Stimulated activated CD8-positive, alpha-beta memory T cell treated with anti-CD3 and anti-CD28 coated beads, Interleukin-2, amount 100 ng/mL, for 48 hours (primary cell): ENCODE measurements at places on chromosomes 5 and 9.

DNA sequence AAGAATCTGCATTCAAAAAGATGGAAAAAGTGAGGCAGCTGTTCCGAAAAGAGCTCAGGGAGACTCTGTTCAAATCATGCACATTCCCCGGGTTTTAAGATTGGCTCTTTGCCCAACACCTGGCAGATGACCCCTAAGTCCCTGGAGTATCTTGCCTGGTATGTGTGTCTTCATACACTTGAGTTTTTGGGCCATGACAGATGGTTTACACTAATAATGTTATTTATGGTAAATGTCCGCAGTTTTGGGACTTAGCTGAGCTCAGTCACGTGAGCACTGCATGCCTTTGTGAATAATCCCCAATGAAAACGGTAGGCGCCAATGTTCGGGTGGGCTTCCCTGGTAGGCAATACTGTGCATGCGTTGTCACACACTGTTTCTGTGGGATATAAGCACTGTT, 316.1 kb downstream of the PRDM9 start:
- DNase-seq, result no peak

DNA sequence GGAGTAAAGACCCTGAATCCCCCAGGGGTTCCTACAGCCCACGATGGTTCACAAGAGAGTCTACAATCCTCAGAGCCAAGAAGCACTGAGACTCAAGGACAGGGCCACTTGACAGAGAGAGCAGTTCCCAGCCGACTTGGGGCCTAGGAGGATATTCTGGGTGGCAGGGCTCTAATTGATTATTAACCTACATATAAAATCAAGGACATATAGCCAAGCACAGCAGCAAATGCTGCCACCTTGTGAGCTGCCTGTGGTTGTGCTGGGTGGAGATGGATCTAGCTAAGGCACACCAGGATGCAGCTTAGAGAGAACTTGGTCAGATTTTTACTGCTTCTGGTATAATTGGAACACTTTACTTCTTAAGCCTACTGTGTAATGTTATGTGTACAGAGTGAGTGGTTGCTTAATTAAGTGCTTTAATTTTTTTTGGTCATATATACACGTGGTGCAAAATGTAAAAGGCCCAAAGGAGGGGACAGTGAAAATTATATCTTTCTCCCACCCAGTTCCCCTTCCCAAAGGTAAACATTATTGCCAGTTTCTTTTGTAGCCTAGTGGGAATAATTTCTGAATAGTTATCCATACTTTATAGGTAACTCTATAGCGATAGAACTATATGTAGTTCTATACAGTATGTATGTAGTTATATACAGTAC, 78.8 kb downstream of the F2RL2 start:
- DNase-seq, result no peak

DNA sequence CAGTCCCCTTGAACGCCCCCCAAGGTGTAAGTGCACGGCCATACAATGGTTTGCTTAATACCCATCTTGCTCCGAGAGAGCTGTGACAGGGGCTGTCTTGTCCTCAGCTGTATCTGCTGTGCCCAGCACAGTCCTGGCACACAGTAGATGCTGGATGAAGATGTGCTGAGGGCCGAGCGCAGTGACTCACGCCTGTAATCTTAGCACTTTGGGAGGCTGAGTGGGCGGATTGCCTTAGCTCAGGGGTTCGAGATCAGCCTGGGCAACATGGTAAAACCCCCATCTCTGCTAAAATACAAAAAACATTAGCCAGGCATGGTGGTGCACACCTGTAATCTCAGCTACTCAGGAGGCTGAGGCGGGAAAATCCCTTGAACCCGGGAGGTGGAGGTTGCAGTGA, 53.6 kb downstream of the C9orf50 start:
- no peak for DNase-seq

DNA sequence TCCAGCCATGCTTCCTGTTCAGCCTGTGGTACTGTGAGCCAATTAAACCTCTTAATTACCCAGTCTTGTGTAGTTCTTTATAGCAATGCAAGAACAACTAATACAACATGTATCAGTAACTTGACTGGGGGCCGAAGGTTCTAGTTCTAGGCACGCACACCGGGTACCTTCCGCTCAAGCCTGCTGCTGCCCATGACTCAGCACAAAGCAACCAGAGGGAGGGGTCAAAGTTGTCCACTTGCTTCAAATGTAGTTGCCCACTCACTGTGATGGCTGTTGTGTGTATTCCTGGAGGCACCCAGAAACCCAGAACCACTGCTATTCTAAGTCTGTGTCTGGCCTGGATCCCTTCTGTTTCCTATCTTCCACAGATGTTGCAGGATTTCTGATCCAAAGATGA, 222.6 kb downstream of the FRMD3 start:
- no peak for DNase-seq

- DNase-seq, result no peak
These were observed 385.0 kb downstream of the EFNA5 start for GRCh38 chr5:107285772-107286171.

- no peak for DNase-seq
These were observed 435.5 kb downstream of the SLCO4C1 start for GRCh38 chr5:101860563-101860962.

DNA sequence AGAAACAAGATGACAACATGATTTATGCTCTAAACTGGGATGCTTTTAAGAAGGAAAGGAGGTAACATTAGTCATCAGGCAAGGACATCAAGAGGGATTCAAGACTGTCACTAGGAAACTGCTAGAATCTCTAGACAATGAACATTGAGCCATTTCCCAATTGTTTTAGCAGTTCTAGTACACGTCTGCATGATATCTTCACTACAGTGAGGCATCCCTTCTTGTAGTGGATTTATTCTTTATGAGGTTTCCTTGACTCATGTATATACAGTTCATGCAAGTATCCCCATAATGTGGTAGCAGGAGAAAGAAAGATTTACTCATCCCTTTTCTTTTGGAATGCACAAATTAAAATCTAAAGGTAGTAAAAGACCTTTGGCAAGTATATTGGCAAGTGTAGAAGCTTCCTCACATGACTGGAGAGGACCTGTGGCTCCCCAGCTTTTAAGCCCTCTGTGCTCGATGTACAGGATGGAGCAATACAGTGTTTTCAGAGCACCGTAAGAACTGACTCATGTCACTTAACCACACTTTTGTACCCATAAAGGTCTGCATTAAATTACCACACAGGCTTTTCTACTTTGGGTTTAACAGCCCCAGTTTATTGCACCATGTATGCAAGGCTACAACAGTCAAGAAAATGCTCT, 335.9 kb downstream of the SEMA5A start:
- no peak for DNase-seq

DNA sequence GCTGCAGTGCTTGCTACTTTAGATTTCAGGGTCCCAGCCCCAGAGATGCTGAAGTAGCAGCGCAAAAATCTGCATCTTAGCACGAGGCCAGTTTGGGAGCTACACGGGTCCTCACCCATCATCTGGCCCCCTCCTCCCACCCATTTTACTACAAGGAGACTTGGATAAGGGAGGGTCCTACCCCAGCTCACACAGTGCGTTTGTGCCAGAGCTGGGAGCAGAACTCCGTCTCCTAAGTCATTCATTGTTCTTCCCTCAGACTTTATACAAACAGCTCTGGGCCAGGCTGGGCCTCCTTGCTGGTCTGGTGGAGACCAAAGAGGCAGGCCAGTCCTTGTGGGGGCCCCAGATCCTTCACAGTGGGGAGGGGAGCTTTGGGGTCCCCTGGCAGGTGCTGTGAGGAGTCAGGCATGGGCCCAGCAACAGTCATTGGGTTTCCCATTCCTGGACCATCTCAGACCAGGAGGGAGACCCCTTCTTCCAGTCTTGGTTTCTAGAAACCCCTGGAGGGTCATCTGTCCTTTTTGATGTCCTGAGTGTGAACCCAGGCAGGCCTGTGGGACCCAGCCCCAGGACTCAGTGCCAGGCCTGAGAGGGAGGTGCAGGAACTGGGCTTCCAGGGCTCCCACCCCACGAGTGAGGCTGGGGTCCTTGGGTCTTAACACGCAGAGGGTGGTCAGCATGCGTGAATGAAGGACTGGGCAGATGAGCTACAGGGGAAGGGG, 2.3 kb upstream of the IL17B start:
- no peak for DNase-seq

GRCh38 chr9:89814340-89815040, 209.7 kb downstream of the GADD45G start:
- DNase-seq, result no peak

GRCh38 chr5:117131048-117131679, 556.5 kb upstream of the SEMA6A start:
- no peak for DNase-seq

- no peak for DNase-seq
These were observed 10.8 kb upstream of the FOXD1 start for GRCh38 chr5:73459366-73459765.

- no peak for DNase-seq
These were observed 67.9 kb upstream of the PRR16 start for GRCh38 chr5:120396186-120396585.

DNA sequence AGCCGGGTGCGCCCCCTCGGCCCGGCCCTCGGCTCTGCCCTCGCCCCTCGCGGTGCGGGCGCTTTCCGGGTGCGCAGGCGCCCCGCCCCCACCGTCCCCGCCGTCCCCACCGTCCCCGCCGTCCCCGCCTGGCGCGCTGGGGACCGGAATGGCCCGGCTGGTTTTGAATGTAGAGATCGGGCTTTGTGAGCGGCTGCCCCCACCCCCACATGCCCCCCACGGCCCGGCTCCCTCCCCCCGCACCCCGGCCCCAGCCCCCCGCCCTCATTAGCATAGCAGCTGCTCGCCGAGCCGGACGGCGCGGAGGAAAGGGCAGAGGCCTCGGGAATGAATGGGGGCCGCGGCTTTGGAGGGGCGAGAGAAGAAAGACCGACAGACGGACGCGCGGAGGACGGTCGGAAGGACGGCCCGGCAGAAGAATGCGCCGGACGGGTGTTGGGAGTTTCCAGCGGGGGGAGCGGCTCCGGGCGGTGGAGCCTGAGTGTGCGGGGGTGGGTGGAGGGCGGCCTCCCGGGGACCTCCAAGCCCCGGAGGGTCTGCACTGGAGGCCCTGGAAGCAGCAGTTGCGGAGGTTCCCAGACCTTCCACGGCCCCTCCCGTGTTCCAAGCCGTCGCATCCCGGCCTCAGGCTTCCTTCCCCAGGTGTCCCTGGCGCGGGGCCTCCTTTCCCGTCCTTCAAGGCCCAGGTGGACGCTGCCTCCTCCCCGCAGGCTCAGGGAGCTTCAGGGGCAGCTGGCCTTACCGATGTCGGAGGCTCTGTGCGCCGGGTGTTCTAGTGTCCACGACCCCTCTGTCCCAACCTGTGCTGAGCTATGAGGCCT, 6.0 kb downstream of the NRARP start:
- DNase-seq, result no peak

DNA sequence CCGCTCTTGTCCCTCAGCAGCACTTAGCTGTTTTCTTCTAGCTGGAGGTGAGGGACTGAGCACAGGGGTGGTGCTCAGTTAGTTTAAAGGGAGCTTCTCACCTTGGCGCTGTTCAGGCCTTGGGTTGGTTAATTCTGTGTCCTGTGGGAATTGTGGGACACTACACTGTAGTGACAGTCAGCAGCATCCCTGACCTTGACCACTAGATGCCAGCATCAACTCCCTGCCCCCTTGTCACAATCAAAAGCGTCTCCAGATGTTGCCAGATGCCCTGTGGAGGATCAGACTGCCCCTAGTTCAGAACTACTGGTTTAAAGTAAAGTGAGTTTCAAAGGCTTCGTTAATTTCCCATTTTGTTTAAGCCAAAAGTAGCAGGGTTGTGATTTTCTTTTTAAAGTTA, 65.5 kb upstream of the DMRT3 start:
- DNase-seq, result no peak

GRCh38 chr5:104472811-104473210, 910.2 kb upstream of the NUDT12 start:
- no peak for DNase-seq

GRCh38 chr9:87236546-87236945, 261.1 kb upstream of the DAPK1 start:
- no peak for DNase-seq
